ENCODE measurements at places on chromosomes 12 and 14.

DNA sequence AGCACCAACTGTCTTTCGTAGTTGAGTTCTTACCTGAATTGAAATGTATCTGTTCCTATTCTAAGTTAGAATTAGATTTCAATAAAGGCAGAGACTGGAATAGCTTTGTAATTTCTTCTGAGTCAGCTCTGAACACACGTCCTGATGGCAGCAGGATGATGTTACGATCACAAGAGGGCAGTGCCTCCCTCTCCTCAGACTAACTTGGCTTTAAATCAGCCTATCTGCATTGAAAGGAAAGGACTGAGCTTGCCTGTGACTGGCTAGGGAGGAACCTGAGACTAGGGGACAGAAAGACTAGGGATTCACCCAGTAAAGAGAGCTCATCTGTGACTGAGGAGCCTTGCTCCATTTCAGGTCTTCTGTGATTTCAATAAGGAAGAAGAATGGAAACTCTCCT is 323.7 kb upstream of the OR4E1 start:
- peak; percentile 64 for DNase-seq

- DNase-seq, result no peak
Measured at GRCh38 chr12:505221-505620, 45.5 kb downstream of the B4GALNT3 start.

DNA sequence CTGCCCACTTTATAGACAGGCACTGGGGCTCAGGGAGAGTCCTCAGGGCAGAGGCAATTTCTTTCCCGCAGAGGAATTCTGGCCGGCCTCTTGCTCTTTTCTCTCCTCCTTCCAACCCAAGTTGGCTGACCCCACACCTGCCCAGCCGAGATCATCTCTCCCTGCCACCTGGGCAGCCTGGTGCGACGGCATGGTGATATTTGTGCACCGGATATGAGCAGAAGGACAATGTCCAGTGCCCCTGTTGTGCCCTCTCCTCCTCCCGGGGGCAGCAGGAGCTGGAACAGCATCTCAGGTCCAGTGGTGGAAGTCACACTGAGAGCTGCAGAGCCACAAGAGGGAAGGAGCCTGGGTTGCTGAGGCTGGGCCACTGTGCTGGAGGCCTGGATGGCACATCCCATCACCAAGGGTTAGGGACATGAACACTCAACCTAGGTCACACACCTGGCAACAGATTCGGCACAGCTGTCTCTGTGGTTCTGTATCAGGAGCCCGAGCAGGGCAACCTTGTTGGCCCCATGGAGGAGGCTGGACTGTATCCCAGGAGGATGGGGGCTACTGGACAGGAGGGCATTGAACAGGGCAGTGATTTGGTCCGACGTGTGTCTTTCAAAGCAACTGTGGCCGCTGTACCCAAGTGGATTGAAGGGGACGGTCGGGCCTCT is 57.7 kb upstream of the DIO3 start:
- no peak for DNase-seq

- DNase-seq, result no peak
Measured at GRCh38 chr12:58818546-58818945, 101.8 kb downstream of the LRIG3 start.

DNA sequence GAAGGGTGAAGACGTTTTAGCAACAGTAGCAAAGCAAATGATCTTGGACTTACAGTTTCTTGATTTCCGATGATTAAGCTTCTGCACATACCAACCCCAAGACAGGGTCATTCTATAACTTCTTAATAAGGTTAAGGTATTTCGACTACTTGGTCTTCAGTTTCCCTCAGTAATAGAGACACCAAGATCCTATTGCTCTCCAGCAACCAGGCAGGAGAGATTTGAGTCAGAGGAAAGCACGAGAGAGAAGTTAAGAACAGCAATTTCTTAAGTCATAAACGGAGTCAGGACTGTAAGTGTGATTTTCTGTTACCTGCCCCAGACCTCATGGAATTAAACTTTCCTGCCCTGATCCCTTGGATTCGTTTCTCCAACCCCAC is 215.6 kb downstream of the TTC8 start:
- DNase-seq, result no peak

DNA sequence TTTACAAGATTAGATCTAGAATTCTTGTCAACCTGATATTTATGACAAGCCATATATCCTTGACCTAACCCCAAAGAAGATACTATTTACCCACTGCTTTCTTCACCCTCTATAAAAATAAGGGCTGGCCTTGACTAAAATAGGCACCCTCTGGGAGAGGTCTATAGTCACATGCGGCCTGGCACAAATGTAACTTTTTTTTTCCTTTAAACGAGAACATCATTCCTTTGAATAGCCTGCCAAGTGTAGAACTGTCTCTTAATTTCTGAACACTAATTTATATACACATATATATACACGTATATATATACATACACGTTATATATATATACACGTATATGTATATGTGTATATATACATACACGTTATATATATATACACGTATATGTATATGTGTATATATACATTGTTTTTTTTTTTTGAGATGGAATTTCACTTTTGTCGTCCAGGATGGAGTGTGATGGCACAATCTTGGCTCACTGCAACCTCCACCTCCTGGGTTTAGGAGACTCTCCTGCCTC is 18.6 kb downstream of the PPTC7 start:
- DNase-seq, result no peak

DNA sequence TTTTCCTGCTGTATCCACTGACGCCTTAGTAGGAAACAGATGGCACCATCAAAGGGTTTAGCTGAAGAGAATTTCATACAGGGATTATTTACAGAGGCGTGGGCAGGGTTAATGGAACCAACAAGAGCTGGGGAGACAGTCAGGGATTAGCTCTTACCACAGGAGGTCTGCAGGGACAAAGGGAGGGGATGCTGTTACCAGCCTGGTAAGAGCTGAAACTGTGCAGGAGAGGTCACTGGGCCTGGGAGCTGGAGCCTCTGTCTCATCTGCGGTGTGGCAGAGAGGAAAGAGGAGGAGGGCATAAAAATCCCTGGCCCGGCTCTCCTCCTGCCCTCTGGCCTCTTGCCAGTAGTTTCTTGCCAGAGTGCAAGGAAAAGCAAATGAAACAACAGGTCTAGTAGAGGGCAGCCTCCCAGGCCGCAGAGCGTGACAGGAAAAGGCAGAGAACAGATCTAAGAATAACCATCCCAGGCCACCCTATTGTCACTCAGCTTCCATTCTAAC is 18.9 kb upstream of the POC1B start:
- no peak for DNase-seq

- no peak for DNase-seq
Measured at GRCh38 chr14:100864960-100865681, 38.4 kb downstream of the RTL1 start.

- DNase-seq, result peak; percentile 37
Measured at GRCh38 chr14:96077983-96078624, 38.9 kb downstream of the C14orf132 start.

- DNase-seq, result no peak
Measured at GRCh38 chr12:112852127-112852526, 54.6 kb upstream of the OAS1 start.

DNA sequence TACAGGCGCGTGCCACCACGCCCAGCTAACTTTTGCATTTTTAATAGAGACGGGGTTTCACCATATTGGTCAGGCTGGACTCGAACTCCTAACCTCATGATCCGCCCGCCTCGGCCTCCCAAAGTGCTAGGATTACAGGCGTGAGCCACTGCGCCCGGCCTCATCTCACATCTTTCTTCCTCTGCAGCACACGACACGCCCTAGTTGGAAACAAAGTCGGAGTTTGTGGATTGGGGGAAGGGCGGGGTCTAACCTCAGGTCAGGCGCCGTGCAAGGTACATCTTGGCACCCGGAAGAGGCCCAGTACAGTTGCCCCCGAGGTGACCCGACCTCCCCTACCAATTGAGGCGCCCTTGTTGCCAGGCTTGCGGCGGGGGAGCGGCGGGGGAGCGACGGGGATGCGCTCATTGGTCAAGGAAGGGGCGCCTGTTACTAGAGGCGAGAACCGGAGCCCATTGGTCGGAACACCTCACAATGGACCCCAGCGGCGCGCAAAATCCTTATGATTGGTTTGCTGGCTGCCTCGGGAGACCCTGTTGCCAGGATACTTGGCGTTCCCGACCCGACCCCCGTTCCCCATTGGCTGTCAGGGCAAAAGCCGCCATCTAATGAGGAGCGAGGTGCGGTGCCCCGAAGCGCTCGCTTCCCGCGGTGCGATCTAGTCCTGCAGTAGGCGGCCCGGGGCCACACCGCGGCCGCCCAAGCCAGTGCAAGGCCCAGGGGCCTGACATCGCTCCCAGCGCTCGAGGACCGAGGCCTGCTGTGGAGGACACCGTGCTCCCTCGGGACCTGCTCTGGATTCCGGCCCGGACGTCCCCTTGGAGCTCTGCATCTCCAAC is at the start of gene REC8:
Gene REC8 (plus strand): TSS at position 659 of the 839 bp plus-strand sequence. CDS start 473 bp downstream, outside the sequence.
- peak; percentile 98 for DNase-seq

GRCh38 chr12:40215982-40216381 is 8.8 kb upstream of the LRRK2 start:
- DNase-seq, result no peak

DNA sequence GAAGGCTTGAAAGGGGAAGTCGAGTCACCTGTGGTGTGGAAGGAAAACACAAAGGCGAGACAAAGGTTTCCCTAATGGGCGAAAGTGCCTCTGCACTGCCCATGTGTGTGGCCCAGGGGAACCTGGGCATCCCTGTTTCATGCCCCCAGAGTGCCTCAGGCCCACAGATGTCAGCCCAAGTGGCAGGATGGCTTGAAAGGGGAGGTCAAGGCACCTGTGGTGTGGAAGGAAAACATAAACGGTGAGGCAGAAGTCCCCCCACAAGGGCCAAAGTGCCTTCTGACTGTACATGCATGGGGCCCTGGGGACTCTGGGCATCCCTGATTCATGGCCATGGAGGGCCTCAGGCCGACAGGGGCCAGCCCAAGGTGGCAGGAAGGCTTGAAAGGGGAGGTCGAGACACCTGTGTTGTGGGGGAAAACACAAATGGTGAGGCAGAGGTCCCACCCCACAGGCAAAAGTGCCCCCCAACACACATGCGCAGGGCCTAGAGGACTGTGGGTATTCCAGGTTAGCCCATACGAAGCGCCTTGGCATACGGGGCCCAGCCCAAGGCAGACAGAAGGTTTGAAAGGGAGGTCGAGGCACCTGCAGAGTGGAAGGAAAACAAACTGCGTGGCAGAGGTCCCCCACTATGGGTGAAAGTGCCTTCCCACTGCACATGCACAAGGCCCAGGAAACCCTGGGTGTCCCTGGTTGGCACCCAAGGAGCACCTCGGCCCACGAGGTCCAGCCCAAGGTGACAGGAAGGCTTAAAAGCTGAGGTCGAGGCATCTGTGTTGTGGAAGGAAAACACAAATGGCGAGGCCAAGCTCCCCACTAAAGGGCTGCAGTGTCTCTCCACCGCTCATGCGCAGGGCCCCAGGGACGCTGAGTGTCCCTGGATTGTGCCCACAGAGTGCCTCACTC is 382.3 kb downstream of the ALG10 start:
- no peak for DNase-seq

GRCh38 chr12:129028844-129029243 is 175.6 kb downstream of the GLT1D1 start:
- DNase-seq, result no peak

- no peak for DNase-seq
Measured at GRCh38 chr12:95203487-95204030, 13.7 kb downstream of the FGD6 start.

GRCh38 chr12:45670346-45671065 is 59.0 kb upstream of the ARID2 start:
- DNase-seq, result peak; percentile 20

DNA sequence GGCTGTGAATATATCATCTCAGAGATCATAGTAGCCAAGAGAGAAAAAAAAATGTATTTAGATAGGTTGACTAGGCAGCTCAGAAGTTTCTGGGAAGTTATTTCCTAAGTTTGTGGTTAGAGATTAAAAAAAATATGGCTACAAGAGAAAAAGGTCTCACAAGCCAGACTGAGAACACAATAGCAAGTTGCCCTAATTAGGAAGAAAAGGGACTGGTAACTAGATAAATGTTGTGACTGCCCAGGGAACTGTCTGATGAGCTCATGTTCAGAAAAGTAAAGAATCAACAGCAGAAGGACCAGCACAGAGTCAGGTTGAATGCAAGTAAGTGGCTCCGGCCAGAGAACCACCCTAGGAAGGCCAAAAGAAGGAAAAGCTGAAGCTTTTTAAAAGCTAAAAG is 256.6 kb downstream of the PRKD1 start:
- no peak for DNase-seq

- no peak for DNase-seq
Measured at GRCh38 chr12:25733541-25733940, 180.5 kb upstream of the LMNTD1 start.

GRCh38 chr14:38224338-38224737 is 16.6 kb downstream of the SSTR1 start:
- no peak for DNase-seq

DNA sequence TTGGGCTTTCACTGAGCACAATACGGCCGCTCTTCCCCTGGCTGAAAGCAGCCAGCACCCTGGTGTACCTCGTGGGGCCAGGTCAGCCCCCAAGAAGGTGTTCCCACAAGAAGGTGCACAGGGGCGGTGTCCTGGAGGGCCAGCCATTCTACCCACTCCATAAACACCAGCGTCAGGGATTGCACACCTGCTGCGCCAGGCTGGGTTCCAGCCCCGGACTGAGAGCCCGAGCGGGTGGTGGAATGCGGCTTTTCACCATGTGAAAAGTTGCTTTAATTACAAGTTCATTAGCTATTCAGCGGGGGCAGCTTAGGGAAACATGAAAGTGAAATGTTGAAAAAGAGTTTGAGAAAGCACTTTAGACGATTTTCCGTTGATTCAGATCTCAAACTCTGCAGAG is 17.5 kb upstream of the MMP17 start:
- no peak for DNase-seq

DNA sequence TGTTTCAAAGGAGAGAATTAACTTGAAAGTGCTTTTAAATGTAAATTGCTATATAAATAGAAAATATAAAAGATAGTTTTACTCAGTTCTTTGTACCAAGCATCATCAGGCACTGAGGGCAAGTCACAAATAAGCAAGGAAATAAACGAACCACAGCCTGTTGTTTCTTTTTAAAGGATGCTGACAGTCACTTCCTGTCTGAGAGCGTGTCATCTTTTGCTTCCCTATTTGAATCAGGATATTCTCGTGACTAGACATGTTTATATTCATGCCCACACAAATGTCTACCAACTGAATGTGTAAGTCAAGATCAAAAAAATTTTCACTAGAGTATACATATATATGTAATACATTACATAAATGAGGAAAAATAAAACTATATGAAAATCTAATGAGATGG is 31.4 kb upstream of the SLC2A13 start:
- DNase-seq, result peak; percentile 39

- no peak for DNase-seq
Measured at GRCh38 chr12:89514751-89515150, 9.8 kb downstream of the GALNT4 start.

- DNase-seq, result no peak
Measured at GRCh38 chr12:91824991-91825390, 320.7 kb downstream of the BTG1 start.
